CD4-positive, alpha-beta T cell treated with Interleukin-4 for 1 hour (primary cell): ENCODE measurements at places on chromosomes 7 and 10.

- no peak for DNase-seq
Observed at GRCh38 chr7:121459148-121459547, 63.0 kb upstream of the FAM3C start.

- DNase-seq = no peak
Observed at GRCh38 chr7:104161244-104161643, 46.6 kb downstream of the ORC5 start.

- DNase-seq = no peak
Observed at GRCh38 chr7:122100021-122100420, 44.0 kb downstream of the AASS start.

GRCh38 chr10:102935939-102936605 is 18.0 kb downstream of the CNNM2 start:
- no peak for DNase-seq

- no peak for DNase-seq
Observed at GRCh38 chr7:108890862-108891261, 321.2 kb downstream of the DNAJB9 start.

- no peak for DNase-seq
Observed at GRCh38 chr7:37371755-37372154, 76.9 kb downstream of the ELMO1 start.

- no peak for DNase-seq
Observed at GRCh38 chr10:7421526-7421925, 10.7 kb upstream of the SFMBT2 start.

DNA sequence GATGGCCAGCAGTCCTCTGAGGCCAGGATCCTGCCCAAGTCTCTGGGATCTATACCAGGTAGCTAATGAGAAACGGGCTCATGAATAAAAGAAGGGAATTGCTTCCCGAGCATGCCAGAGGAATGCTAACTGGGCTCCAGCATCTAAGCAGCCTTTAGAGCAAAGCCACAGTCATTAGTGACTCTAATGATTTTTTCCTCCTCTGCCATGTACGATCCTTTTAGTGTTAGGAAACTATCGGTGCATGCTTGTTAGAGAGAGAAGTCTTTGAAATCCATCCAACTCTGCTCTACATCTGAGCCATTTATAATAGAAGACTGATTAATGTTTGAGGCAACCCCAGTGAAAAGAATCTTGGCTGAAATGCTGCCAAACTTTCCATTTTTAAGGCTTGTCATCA is 124.9 kb upstream of the TCERG1L start:
- DNase-seq = no peak

GRCh38 chr10:5125315-5126044 is 31.3 kb downstream of the AKR1C3 start:
- DNase-seq = no peak

- DNase-seq = no peak
Observed at GRCh38 chr7:18087026-18087686, 59.5 kb upstream of the PRPS1L1 start.

GRCh38 chr10:15780353-15781135 is 60.8 kb upstream of the ITGA8 start:
- DNase-seq = no peak

- DNase-seq = no peak
Observed at GRCh38 chr7:127059475-127059874, 193.3 kb downstream of the GRM8 start.

- DNase-seq = no peak
Observed at GRCh38 chr7:92010215-92010614, 69.6 kb downstream of the AKAP9 start.

DNA sequence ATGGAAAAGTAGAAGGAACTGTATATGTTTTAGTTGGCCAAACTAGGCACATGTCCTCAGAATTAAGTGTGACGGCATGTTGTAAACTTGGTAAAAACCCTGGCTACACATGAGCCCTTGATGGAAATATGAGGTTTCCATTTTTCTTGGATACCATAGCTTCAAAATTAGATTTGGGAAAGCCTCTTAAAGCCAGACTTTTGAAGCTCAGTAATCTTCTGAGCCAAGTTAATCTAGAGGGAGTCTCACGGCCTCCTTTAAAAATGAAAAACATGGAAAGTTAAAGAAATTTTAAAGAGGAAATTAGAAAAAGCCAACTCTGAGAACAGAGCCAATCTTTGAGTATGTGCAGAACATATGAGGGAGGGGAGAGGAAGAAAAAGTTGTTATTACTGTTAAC is 376.0 kb downstream of the CTNNA3 start:
- no peak for DNase-seq

GRCh38 chr10:88221010-88221973 is 357.9 kb downstream of the PTEN start:
- DNase-seq = no peak

DNA sequence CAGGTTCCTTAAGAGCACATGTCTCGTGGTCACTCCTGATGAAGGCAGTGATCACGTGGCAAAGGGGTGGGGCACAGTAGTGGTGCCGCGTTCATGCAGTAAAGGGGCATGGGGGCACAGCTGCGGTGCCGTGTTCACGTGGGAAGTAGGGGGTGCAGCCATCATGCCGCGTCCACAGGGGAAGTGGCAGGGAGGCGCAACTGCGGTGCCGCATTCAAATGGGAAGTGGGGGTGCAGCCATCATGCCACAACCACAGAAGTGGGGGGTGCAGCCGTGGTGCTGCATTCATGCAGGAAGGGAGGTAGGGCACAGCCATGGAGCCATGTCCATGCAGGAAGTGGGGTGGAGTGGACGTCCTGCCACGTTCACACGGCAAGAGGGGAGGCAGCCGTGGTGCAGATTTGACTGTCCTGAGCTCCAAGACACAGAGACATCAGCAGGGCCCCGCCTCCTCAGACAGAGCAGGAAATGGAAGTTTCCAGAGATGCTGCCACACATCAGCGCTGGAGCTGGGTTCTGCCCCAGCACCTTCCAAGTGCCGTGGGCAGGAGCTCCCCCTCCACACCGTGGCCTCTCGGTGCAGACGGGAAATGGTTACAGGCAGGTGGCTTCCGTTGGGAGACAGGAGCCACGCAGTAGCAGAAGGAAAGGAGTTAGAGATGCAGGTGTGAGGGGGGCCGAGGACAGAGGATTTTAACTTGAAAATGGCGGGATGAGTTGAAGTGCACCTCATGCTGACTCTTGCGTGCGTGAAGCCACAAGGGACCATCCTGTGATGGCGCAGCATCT is 95.0 kb upstream of the DDC start:
- DNase-seq = peak; percentile 53

DNA sequence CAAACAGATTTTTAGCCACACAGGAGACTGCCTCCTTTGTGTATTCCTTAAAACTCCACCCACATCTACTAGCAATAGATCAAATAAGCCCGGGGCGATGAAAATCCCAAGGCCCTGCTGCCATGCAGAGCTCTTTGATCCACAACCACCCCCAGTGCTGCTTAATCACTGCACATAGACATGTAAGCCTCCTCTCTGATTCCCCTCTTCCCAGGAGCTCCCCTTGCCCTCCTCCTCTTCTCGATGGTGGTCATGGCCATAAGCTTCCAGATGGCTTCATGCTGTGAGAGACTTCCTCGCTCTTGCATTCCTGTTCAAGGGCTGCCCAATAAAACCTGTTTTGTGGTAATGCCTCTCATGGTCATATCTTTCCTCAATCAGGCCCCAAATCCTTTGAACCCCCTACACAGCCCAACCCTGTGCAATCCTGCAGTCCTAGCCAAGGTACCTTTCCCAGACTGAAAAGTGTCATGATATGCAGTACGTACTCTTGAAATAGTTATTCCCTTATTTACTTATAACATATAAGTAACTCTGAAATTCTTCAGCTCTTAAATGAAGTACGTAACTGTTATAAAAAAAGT is 158.5 kb downstream of the CACNA2D1 start:
- DNase-seq = no peak

- no peak for DNase-seq
Observed at GRCh38 chr10:76962851-76963250, 674.8 kb downstream of the KCNMA1 start.

GRCh38 chr10:104230490-104230889 is 1.7 kb downstream of the CFAP43 start:
- no peak for DNase-seq

- DNase-seq = no peak
Observed at GRCh38 chr7:133794479-133794878, 332.7 kb upstream of the LRGUK start.

- DNase-seq = peak; percentile 36
Observed at GRCh38 chr7:70829221-70830059, 302.5 kb upstream of the GALNT17 start.

DNA sequence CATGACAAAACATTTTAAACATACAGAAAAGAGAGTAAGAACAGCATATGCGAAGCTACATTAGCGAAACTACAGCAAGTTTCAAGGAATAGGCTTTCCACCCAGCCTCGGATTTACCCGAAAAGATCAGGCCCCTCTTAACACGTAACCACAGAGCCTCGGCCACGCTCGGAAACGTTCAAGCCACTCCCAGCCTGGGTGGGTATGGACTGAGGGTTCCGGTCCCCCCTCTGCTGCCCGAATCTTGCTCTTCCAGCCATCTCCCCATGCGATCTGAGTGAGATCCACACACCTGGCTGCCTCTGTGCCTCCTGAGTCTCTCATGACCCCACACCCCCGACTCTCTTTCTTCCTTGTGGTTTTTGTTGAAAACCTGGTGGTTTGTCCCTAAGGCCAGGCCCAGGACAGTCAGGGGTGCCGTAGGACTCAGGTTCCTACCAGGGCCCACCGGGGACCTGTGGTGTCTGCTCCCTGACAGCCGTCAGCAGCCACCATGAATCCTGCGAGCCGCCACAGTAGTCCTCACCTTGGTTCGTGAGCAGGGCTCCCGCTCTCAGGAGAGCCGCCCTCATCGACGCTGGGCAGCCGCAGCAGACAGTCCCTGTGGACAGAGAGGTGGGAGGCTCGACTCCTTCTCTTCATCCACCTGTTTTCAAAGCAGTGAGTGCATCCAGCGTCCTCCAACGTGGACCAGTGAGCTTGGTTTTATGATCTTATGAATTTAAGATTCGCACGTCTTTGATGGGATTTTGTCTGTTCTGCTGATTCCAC is 18.5 kb downstream of the KNDC1 start:
- no peak for DNase-seq

- DNase-seq = no peak
Observed at GRCh38 chr7:40059057-40059456, 75.4 kb downstream of the MPLKIP start.

- peak; percentile 38 for DNase-seq
Observed at GRCh38 chr7:139696552-139696951, 81.2 kb downstream of the HIPK2 start.

DNA sequence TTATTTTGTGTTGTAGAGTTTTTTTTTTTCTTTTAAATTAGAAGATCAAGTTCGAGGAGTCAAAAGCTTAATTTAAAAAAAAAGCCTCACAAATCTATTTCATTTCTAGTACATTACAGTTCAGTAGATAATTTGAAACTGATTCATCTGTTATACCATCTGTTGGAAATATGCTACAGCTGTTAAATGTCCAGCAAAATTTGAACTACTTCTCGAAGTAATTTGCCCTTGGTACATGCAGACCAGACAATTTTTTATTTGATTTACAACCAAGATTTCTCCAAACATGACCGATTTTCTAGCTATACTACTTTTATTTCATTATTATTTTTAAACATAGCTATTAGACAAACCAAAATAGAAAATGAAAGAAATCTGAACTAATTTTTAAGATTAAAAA is 647.9 kb downstream of the CNTNAP2 start:
- DNase-seq = no peak

GRCh38 chr7:5139998-5140397 is 50.0 kb upstream of the WIPI2 start:
- DNase-seq = peak; percentile 27

GRCh38 chr7:20019757-20020432 is 197.3 kb downstream of the MACC1 start:
- no peak for DNase-seq

GRCh38 chr7:127794136-127794535 is 142.1 kb downstream of the SND1 start:
- no peak for DNase-seq

- no peak for DNase-seq
Observed at GRCh38 chr10:116254422-116255155, 18.4 kb downstream of the GFRA1 start.

GRCh38 chr7:111324228-111324627 is 233.3 kb downstream of the LRRN3 start:
- peak; percentile 1 for DNase-seq

DNA sequence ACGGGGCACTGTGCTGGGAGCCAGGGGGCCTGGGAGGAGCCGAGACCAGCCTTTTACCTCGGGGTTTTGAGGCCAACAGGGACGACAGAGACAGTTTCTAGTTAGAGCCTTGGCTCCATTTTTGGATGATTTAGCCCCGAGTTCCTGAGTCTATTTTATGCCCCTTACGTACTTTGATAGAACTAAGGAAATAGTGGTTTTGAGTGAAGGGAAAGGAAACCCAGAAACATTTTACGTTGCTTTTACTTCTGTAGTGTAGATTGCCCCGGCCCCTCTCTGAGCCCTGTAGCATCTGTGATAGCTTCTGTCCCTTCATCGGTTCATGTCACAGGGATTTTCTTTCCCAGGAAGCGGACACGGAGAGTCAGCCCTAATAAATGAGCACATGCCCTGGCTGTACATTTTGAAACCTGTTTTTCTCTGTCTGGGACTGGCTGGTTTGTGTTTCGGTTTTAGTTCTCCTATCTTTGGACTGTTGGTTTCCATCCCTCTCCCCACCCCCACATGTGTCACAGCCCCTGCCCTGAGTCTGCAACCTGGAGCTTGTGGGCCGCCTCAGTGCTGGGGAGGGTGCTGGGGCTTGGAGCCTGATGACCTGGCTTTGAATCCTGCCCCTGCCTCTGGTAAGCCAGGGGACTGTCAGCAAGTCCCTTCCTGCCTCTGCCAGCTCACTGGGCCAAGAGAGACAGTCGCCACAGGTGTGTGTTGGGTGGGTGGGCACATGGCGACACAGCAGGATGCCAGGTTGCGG is 6.9 kb upstream of the ORAI2 start:
- DNase-seq = peak; percentile 81

DNA sequence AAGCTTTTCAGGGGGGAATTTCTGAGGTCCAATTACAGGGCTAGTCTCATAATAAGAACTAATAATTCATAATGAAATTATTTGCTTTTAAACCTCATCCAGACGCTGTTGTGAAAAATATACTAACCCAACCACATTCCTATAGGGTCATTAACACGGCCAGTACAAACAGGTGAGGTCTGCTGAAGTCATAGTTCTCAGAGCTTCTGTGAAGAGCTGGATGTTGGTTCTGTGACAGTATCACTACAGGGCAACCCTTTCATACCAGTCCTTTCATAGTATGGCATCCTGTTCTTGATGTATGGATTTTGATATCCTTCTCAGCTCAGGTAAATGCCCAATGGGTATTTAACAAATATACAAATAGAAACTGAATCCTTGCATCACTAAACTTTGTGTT is 62.3 kb upstream of the FAM133B start:
- no peak for DNase-seq

DNA sequence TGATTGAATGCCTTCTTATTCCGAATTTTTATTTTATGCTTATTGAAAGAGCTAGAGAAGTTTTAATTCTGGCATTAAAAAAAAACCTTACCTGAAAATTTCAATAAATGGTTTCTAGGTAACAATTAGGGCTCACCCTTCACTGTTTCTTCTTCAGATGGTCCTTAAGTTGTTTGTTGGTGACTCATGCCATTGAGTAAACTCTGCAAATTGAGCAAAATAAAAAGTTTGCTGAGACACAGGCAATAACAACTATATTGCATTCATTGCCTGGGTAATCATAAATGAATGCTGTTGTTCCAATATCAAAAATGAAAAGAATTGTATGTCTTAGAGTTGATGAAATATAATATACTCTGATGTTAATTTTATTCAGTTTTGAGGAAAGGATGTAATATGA is 300.3 kb downstream of the CDK14 start:
- no peak for DNase-seq

- no peak for DNase-seq
Observed at GRCh38 chr7:133429371-133429770, 176.5 kb downstream of the EXOC4 start.

- DNase-seq = no peak
Observed at GRCh38 chr7:107007892-107008287, 36.6 kb upstream of the PRKAR2B start.
